ENCODE measurements at places on chromosomes 16 and 17.
A peak's percentile ranks its signal among the peaks of the same experiment; 100 is the strongest.

GRCh38 chr17:13851889-13852288, 217.4 kb upstream of the COX10 start:
- DNase-seq: no peak

DNA sequence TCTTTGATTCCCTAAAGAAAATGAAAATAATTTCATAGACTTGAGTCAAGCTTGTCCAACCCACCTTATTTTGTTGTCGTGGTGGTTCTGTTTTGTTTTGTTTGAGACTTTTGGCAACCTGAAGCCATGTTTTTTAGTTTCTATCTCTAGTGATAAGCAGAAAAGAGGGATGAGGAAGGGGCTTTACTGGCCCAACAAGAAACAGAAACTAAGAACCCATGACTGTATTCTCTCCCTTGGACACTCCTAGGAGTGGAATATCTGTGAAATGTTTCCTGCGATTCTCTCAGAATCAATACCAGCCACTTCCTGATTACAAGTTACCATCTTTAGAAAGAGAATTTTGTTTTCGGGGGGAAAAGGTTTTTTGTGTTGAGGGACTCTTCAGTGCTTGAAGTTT, 207.5 kb downstream of the PRKCA start:
- no peak for DNase-seq

- no peak for DNase-seq
Observed at GRCh38 chr17:70995997-70996396, 826.7 kb downstream of the KCNJ2 start.

- no peak for DNase-seq
Observed at GRCh38 chr17:39928858-39929645, 1.5 kb downstream of the LRRC3C start.

DNA sequence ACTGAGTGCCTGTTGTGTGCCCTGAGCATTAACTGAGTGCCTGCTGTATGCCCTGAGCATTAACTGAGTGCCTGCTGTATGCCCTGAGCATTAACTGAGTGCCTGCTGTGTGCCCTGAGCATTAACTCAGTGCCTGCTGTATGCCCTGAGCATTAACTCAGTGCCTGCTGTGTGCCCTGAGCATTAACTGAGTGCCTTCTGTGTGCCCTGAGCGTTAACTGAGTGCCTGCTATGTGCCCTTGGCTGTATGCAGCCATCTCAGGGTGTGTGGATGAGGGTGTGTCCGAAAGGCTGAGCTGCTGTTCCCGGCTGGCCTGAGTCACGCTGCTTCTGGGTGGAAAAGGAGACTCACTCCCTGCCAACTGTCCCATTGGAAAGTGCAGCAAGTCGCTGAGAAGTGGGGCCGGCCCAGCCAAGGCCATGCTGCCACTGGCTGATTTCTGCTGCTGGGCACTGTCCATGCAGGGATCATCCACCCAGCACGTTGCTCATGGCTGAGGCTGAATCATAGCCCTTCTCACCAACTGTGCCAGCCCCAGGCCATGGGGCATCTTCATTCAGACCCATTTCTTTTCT, 113.8 kb downstream of the OR1D5 start:
- no peak for DNase-seq

- no peak for DNase-seq
Observed at GRCh38 chr16:51003850-51004566, 147.1 kb downstream of the SALL1 start.

- no peak for DNase-seq
Observed at GRCh38 chr16:82265809-82266208, 95.8 kb upstream of the MPHOSPH6 start.

GRCh38 chr17:56367366-56367765, 214.1 kb downstream of the ANKFN1 start:
- DNase-seq: no peak

GRCh38 chr16:88725609-88726407, 19.5 kb downstream of the CTU2 start:
- DNase-seq: no peak

DNA sequence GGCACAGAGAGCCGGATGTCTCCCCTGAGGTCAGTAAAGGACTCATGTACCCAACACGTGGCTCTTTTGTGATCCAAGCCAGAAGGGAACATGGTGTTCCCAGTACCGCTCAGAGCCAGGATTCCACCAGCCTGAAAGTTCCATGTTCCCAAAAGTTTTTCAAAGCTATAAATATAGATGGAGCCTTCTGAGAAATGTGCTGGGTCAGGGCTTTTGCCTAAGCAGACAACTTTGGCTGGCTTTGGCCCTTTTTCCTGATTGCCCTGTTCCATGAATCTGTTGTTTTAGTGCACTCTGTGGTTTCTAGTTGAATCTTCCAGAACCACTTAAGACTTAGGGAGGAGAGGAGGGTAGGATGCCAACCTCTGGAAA, 128.5 kb upstream of the HS3ST2 start:
- DNase-seq: no peak

DNA sequence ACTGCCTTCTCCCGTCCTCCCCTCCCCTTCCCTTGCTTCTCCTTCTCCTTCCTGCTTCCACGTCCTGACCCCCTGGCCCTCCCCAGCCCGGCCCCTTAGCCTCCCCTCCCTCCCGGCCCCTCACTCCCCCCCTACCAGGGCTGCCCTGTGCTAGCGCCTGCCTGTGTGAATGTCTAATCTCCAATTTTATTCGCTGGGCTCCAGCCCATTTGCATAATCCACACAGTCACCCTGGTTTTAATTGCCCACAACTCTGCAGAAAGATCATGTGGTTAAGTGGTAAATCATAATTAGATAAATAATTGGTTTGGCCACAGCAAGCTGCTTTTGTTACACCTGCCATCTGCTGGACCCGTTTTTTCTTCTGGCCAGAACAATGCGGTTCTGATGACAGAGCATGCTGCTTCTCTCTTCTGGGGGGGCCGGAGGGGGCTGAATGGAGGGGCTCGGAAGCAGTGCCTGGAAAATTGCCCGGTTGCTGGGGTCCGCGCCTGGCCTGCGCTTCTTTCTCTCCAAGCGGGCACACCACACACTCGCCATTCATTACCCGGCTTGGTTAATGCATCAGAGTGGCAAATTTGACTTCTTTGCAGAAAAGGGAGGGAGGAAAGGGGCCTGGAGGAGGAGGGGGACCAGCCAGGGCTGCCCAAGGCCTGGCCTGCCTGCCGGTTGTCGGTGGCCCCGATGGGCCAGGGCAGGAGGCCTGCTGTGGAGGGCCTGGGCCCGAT, 19.5 kb upstream of the GSE1 start:
- no peak for DNase-seq

DNA sequence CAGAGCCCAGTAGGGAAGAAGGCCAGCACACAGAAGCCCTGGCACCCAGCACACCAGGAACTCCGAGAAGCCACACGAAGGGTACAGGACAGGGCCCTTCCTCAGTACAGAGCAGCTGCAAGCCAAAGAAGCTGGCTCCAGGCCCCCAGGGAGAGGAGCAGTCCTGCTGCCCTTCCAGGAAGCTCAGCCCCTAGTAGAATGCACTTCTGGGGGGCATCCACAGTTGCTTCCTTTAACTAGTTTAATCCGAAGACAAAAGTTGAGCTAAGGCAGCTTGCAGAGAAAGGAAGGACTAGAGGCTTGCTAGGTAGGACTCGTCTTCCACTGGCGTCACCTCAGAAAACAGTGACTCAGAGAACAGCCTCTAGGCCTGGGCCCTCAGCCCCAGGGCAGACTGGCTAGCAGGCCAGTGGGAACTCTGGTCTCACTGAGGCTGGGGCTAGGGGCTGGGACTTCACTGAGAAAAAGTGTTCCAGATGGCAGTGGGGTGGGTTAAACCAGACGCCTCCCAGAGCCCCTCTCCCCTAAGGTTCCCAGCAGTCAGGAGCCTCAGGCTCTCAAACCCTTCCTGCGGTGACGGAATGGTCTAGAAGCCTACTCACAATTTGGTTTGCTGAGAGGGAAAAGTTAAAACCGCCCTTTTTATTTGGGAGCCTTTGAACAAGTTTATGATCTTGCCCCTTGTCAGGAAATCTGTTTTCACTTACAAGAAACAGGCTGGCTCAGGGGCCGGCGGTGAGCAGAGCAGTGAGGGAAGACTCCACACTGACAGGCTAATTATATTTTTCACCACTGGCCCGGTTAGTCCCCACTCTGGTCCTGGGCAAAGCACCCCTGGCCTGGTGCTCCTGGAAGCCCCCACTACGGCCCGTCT, 41.4 kb downstream of the ACTG1 start:
- no peak for DNase-seq

DNA sequence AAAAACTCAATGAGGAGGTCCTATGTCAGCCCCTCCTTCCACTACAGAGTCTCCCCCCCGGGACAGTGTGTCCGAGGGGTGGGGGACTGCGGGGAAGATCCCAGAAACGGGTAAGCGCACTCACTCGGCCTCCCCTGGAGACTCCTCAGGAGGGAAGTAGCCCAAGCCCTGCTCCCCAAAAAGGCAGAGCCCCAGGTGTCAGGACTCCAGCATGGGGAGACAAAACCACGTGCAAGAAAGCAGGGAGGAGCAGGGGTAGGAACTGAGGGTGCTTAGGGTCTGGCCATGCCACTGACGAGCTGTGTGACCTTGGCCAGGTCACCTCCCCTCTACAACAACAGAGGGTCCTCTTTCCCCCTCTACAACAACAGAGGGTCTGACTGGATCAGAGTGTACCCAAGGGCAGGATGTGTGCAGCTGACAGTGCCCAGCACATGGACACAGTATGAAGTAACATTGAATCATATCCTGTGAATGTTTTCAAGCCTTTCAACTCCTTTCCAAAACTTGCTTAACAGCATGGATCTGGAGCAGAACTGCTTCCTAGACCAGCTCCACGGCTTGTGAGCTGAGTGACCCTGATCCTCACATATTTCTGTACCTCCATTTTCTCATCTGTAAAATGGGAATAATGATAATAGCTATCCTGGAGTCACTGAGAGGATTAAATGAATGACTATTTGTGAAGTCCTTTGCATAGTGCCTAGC, 2.1 kb upstream of the NAGS start:
- DNase-seq: no peak

- DNase-seq: no peak
Observed at GRCh38 chr16:20002936-20003335, 70.8 kb downstream of the GPR139 start.

DNA sequence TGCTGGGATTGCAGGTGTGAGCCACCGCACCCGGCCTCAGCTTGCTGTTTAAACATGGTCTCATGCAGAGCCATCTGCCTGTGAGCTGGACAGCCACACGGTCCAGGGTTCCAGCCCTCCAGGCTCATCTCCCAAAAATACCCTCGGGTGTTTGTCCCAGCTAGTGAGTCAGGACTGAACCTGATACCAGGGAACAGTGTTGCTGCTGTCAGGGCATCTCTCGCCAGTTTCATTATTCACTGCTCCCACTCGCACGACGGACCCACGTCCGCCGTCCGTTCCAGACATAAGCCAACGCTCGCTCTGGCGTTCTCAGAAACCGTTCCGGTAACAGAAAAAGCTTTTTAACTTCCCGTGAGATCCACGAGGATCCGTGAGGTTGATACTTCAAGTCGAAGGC, 77.6 kb downstream of the NXN start:
- DNase-seq: no peak

- DNase-seq: no peak
Observed at GRCh38 chr17:81008140-81008539, 16.5 kb downstream of the CHMP6 start.

DNA sequence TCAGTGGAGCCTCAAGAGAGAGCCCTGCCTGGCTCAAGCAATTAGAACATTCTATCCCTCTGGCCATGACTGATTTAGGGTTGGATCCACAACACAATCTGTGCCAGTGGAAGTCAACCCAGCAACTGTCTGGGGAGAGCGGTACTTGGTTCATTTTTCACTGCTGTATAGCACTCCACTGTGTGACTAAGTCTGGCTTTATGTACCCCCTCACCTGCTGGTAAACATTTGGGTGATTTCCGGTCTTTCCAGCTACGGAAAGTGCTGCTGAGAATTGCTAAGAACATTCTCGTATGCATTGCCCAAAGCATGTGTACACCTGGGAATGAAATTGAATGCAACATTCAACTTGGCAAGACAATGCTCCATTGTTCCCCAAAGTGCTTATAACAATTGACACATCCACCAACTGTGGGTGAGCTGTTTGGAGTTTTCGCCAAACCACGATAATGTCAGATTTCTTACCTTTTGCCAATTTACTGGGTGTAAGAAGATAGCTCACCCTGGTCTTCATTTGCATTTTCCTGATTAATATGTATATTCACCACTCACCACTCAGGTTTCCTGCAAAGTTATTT, 63.5 kb upstream of the MED9 start:
- no peak for DNase-seq

- no peak for DNase-seq
Observed at GRCh38 chr16:59198487-59198886, 464.4 kb upstream of the GOT2 start.

DNA sequence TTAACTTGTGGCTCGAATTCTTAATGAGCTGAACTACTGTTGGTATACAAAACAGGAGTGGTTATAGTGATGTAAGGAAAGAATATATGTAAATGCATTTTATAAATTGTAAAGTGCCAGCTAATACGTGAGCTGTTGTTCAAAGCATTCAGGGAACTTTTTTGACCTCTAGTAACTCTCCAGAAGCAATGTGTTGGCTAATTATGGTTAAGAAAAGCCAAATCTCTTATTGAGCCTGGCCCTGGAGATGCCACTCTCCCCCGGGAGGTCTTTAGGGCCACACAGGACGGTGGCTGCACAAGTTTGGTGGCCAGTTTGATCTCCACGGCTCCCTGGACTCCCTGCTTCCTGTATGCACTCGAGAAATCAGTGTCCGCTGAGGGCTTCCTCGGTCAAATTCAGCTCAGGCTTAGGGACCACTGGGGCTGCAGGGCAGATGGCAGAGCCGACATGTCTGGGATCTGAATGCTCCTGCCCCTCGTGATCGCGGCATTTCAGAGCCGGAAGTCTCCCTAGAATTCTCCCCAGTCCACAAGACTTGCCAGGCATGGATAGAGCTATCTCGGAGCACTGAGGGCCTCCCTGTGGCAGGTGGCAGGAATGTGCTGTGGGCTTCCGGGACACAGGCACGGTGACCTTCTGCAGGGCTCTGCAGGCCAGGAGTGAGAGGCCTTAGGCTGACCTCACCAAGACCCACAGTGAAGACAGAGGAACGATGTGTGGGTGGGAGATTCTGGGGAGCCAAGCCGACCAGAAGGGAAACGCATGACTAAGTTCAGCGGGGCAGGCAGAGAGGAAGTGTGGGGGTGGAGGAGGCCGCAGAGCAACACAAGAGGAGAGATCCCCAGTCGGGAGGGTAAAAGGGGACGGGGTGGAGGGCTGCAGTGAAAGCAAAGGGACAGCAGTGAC, 18.6 kb upstream of the PITPNM3 start:
- DNase-seq: peak; percentile 33

DNA sequence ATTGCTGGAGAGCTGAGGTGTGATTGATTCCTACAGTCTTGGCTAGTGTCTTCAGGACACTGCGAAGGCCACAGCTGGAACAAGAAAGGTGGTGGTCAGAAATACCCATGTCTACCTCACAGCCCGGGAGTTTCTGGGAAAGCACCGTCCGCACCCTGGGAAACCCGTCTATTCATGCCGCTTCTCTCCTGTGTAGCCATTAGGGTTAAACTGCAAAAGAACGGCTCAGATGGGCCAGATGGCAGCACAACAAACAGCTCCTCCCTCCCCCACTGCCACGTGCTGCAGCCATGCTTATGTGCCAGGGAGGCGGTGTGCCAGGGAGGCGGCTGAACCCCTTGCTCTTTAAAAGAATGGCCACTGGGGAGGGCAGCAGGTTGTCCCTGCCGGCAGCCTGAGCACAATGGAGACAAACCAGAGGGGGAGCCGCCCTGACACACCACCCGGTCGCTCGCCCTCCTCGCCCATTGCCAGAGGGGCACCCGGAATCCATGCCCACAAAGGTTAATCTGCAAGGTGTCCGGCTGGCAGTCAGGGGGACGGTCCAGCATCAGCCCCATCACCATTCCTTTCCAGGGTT, 65.2 kb downstream of the CYTH1 start:
- no peak for DNase-seq

Data from GM12864 (cell line).